Right cardiac atrium (tissue), 5 donors: ENCODE measurements at places on chromosomes 7 and 10. TPM values are rescaled to one million over a fixed set of nuclear protein-coding genes. Genes with fewer than 3 reads are reported as not detected.

RBP3 gene
- polyA plus RNA-seq, result not detected

DNA sequence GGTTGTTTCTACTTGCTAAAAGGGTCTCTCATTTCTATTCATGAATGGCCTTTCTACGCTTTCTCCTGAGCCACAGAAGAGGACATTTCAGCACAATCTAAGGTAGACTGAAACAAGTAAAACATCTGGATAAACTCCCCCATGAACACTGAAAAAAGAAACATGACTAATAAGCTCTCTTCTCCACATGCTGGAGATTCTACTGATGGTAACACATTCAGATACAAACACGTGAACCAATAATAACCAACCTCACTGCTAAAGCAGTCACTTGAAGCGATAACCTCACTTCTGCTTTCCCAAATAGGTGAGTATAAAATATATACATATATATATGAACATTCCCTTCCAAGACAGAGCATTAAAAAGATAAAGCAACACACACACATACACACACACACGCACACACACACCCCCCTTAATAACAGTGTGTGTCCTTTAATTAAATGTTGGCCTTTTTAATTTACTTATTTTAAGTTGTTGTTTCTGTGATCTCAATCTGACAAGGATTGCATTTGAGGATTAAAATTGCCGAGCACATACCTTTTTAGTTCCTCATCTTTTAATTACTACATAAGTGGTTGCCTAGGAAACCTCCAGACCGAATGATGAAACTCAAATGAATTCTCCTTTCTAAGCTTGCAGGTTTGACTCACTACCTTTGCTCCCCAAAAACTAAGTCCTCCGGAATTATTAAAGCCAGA, 292.4 kb upstream of the KLF14 start:
- DNase-seq, result no peak

DNA sequence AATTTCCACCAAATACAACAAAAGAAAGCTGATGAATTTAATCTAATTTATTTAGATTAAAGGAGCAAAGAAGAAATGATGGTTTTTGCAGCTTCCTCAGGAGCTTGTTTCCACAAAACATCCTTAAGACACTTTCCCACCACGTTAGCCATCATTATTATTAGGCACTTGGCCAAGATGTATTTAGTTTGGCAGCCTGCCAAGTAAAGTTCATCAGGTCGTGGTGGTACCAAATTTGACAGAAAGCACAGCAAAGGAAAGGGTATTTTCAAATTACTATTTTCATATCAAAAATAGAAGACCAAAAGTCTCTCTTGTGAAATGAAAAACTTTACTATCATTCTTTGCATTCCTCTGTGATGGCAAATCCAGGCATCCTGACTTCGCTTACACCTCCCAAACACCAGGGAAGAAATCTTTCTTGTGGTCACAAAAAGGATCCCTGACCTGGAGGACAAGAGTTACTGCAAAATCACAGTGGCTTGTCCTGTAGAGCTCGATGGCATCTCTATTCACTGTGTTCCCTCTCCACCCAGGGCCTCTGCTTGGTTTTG, 123.1 kb upstream of the INHBA start:
- no peak for DNase-seq

- peak; percentile 88 for DNase-seq
These were observed 118.2 kb downstream of the CUX1 start for GRCh38 chr7:101935521-101936141.

DNA sequence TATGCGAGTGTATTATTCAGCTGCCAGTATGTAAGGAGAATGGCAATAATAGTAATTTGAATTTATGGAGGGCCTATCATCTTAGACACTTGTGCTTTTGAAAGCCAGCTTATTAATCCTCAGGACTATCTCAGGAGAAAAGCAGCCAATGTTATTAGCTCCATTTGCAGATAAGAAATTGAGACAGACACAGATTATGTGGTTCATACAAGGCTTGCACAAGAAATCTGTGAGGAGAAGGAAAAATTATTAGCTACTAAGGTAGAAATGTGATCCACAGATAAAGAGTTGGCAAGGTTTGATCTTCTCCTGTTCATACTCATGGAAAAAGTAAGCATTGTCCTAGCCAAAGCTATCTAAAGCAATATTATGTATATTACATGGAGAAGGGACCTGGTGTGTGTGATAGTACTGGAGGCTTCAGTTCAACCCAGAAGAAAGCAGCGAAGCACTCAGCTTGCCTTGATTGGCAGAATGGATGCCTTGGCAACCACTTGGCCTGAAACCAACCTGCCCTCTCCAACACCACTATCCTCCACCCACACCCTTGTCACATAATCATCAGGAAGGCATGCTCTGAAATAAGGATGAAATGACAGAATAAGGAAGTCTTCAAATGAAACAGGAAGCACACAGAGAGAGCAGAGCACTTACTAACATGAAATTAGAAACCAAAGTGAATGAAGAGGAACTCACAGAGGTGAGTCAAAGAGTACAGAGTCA, 18.0 kb downstream of the MACC1 start:
- peak; percentile 72 for DNase-seq

DNA sequence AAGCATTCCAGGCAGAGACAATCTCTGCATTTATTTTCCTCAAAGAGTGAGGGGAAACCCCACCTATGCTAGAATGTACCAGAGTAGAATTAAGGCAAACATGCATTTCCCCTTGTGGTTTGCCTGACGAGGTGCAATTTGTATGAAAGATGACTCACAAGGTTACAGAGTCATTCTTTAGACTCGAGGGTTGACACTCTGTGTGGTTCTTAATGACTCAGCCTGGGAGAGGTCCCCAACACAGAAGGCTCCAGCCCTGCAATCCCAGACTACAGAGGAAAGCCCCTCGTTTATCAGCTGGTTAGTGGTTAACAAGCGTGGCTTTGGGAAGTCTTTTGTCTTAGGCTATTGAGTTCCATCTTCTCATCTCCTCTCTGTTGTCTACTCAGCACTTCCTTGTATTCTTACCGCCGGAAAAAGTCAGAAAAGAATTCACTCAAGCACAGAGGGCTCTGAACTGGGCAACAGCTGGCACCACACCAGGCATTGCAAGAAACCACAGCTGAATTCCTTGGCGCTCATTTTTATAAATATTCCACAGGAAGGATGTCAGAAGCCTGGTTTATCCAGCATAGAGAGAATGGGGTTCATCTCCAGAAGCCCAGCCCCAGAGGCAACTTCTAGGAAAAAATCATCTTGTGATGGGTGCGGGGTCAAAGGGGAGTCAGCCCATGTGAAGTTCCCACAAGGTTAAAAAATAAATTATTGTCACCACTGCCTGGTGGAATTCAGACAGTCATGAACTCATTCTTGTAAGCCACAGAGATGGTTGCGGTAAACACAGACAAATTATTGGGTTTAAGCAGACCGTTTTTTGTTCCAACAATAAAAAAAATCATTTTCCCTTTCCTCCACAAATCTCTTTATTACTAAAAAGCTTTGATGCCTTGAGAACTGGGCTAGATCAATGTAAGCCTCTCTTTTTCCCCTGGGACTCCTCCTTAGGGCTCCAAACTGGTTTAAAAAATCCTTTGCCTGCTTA, 24.5 kb upstream of the SVIL start:
- DNase-seq, result peak; percentile 72

DNA sequence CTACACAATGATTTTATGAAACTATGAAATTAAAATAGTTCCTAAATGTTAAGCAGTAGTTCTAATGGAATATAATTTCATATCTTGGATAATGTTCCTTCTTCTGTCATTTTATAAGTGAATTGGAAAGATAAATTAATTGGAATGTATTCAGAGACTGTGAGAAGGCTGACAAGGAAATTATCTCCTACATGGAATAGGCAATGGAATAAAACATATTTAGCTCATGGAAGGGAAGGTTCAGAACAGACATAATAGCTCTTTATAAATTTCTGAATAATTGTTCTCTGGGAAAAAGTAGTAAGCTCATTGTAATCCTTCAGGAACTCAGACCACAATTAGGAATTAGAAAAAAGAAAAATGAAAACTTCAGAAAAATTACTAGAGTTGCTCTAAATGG, 1172.3 kb upstream of the SORCS1 start:
- no peak for DNase-seq

GCK gene
- 17.4 TPM for polyA plus RNA-seq

DNA sequence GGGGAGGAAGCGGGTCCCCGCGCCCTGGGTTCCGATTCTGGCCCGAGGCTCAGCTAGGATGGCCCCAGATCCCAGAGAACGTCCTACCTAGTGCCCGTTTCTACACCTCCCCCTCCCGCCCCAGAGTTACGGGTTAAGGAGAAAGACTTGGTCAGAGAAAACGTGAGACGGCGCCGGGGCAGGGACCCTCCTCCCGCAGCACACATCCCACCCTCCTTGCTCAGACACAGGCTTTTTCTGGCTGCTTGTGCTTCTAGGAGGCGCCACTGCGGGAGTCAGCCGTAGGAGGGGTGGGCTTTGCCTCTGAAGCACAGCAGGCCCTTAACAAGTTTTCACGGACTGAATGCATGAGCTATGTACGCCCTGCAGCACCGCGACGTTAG, 104.9 kb upstream of the LEP start:
- DNase-seq, result no peak

DNA sequence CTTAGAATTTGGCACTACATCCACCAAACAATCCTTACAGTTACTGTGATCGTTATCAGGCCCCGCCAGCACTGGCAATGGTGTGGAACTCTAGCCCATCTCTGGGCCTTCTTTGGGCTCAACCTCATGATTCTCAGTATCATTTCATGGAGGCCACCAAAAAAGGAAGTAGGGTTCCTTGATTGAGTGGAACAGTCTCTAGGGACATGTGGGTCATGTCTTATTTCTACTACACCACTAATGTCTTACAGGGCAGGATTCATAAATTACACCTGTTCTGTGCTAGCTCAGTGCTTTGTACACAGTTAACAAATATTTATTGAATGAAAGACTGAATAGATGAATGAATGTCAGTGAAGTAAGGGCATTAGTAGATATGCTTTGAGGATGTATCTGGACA, 53.9 kb downstream of the AP3M1 start:
- no peak for DNase-seq

DNA sequence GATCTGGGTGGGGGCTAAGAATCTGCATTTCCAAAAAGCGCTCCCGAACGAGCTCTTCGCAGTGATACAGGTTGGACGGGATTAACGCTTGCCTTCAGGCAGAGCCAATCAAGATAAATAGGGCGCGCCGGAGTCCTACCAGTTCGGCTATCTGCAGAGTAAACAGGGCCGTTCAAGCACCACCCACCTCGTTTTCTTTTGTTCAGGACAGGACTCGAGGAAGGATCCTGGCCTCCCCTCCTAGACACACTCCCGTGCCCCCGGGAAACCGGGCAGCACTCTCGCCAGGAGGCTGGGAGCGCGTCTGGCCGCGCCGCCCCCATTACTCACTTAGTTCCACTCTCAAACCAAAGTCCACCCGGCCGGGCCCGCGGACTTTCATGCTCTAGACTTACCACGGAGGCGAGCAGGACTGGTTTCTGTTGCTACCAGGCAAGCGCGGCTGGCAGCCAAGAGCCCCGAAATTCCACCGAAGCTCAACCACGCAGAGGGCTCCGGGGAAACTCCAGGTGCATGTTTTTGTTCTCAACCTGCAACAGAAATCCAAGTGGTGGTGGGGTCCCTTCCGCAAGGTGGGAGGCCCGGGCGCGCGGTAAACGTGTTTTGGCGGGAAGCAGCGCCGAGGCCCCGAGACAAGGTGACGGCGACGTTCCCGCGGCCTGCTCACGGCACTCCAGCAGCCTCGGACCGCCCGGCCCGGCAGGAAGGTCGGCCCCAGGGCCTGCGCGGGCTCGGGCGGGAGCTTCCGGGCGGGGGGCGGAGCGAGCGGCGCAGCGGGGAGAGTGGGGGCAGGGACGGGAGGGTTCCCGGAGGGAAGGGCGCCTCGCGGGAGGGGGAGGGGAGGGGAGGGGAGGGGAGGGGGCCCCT, 12.7 kb downstream of the HNRNPF start:
- peak; percentile 91 for DNase-seq

TLX1 gene
- polyA plus RNA-seq, result 0.52 TPM

DNA sequence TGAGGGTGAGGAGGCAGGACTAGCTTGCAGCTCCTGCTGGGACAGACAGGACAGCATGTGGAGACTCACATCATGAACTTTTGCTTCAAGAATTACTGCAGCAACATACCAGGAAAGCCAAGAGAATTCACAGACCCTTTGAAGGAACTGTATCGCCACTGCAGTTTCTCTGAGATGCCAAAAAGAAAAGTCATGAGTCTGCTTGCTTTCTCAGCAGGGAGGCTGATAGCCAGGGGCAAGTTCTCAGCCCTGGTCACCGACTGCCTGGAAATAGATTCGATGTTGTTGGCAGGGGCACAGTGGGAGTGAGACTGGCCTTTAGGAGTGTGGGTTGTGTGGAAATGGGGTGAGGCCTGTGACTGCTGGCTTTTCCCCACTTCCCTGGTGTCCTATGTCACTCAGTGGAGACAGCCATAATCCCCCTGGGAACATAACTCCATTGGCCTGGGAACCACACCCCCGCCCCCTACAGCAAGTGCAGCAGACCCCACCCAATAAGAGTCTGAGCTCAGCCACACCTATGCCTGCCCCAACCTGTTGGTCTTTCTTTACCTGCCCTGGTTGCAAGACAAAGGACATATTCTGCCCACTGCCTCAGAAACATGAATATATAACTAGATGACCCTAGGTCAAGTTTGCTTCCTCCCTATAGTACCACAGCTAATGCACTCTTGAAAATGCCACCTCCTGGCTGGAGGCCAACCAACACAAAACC, 1.6 kb upstream of the SAMD9 start:
- no peak for DNase-seq

NME8 gene
- polyA plus RNA-seq, result not detected

PLEKHS1 gene
- polyA plus RNA-seq, result not detected

DNA sequence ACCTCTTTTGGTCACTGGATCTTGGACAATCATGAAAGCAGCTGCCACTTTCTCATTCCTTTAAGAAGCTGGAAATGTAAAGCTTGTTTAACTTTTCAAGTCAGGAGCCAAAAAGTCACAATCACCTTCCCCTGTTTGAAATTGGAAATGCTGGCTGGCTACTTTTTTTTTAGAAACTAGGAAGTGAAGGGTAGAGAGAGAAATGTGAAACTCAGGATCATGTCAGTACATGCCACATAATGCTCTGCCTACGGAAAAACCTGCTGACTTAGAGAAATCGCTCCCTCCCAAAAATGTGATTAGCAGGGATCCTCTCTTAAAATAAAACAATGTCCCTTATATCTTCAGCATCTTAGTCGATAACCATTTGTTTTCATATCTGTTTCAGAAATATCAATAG, 188.4 kb upstream of the C7orf33 start:
- DNase-seq, result no peak

- DNase-seq, result no peak
These were observed 17.5 kb upstream of the UBE3C start for GRCh38 chr7:157121184-157121715.

DNA sequence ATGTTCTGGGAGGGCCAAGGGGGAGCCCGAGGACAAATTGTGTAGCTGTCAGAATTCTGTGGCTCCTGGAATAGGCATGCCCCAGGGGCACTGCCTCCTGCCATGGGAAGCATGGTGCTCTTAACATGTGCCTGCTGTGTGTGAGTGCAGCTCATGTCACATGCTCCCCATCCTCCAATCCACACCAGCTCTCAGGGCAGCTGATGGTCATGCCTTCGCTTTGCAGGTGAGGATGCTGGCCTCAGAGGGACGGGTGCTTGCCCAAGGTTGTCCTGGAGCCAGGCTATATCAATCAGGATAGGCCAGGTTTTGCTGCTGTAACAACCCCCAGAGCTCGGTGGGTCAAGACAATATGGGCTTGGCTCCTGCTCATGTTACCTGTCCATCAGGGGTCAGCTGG, 303.4 kb downstream of the RPS24 start:
- DNase-seq, result no peak

GBX1 gene
- 0.14 TPM for polyA plus RNA-seq
